ENCODE measurements at places on chromosomes 3 and 15.

GRCh38 chr3:126613479-126614188 lies 41.3 kb downstream of the TXNRD3 start:
- no peak for DNase-seq

DNA sequence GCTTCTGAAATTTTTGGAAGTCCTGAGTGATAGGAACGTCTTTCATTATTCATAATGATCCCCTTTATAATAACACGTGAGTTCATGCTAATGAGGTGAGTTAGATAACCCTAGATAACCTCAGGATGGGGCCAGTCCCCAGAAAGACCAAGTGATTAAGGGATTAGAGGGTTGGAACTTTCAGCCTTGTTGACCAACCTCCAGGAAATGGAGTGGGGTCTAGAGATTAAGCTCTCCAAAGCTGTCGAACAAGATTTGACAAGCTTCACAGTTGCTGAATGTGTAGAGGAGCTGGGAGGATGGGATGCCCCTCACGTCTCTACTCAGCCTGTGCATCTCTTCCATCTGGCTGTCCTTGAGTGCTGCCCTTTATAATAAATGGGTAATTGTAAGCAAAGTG lies 107.1 kb downstream of the ZMAT3 start:
- DNase-seq: no peak

GRCh38 chr15:92653366-92653765 lies 2.2 kb downstream of the FAM174B start:
- no peak for DNase-seq

- DNase-seq: no peak
Measured at GRCh38 chr15:73005032-73005431, 47.2 kb upstream of the NEO1 start.

GRCh38 chr15:90495067-90495466 lies 34.7 kb upstream of the CRTC3 start:
- DNase-seq: no peak

DNA sequence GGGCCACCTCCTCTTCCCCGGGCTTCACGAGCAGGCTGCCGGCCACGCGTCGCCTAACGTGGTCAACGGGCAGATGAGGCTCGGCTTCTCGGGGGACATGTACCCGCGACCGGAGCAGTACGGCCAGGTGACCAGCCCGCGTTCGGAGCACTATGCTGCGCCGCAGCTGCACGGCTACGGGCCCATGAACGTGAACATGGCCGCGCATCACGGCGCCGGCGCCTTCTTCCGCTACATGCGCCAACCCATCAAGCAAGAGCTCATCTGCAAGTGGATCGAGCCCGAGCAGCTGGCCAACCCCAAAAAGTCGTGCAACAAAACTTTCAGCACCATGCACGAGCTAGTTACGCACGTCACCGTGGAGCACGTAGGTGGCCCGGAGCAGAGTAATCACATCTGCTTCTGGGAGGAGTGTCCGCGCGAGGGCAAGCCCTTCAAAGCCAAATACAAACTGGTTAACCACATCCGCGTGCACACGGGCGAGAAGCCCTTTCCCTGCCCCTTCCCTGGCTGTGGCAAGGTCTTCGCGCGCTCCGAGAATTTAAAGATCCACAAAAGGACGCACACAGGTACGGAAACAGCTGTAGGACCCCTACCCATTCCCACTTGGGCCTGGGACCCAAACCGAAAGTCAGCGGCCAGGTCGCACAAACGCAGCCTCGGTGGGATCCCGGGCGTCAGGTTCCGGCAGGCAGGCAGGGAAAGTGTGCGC lies 1.5 kb downstream of the ZIC1 start:
- DNase-seq: no peak

- no peak for DNase-seq
Measured at GRCh38 chr3:11521167-11521566, 122.5 kb downstream of the VGLL4 start.

- DNase-seq: no peak
Measured at GRCh38 chr3:47813551-47814177, 10.7 kb downstream of the DHX30 start.

DNA sequence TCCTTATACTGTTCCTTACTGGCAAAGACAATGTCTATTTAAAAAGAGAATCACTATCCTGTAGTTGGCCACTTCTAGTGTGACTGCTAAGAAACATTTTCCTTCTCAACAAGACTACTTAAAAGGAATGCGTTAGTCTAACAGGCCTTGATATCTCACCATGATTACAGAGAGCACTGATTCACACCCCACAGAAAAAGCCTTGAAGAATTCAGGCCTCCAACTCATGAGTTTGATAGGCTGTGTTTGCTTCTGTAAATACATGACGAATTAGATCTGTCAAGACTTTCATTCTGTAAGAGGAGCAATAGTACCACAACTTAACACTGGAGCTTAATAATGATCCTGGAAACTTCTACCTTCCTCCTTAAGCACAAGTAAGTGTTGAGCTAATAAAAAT lies 432.8 kb upstream of the NR2F2 start:
- no peak for DNase-seq

Measured in HCT116 (cell line).